ENCODE measurements at places on chromosomes 4 and X.

- DNase-seq, result no peak
These were observed 254.5 kb downstream of the SPRY1 start for GRCh38 chr4:123651066-123651465.

GRCh38 chr4:141002323-141002805, 130.9 kb downstream of the RNF150 start:
- no peak for DNase-seq

GRCh38 chrX:99142745-99143144, 1267.3 kb downstream of the PCDH19 start:
- DNase-seq, result no peak

DNA sequence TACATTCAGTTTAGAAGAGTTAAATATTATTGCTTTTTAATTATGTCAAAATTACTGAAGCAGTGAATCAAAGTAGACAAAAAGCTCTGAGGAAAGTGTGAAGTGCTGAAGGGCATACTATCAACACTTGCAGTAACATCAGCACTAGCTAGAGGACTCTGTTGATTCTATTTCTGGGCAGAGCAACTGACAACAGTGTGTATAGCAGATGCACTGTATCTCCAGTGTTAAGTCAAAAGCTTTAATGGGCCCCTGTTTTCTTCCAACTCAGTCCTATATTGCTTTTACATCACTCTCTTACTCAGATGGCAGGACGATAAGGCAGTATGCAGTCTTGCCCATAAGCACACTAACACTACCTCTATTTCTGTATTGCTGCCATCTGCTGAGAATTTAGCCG, 435.2 kb upstream of the AMOT start:
- DNase-seq, result no peak

DNA sequence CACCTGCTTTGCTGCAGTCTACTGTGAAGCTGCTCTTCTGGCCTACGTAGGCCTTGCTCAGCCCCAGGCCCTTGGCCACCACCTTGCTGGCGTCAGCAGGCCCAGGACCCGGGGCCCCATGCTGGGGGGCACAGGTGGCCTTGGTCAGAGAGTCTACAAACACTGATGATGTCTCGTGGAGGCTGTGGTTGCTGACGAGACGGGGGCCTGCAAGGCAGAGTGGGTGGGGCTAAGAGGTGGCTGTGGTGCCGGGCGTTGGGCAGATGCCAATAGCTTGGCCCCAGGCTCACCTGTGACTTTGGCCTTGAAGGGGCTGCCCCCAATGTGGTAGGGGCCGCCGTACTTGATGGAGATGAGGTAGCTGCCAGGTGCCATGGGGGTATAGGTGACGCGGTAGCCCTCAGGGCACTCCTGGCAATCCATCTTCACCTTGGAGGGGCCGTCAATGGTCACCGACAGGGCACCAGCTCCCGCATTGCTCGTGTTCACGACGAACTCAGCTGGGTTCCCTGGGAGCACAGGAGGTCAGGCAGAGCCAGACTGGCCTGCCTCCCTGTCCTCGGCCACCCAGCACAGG, 25.0 kb downstream of the FLNA start:
- DNase-seq, result no peak
